ENCODE measurements at places on chromosomes 5 and 9.

GRCh38 chr5:137214446-137215189 lies 284.5 kb downstream of the SPOCK1 start:
- no peak for DNase-seq

DNA sequence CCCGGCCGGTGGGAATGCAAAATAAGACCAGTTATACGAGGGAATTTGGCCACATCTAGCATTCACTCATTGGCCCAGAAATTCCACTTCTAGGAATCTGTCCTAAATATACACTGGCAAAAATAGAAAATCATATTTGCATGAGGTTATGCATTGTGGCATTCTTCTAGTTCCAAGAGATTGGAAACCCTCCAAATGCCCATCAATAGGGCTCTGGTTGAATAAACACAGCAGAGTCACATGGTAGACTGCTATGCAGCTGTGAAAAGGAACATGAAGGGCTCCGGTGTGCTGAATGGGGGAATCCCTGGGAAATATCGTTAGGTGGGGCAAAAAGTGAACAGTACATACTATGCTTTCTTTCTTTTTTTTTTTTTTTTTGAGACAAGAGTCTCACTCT lies 36.8 kb downstream of the PTGES start:
- DNase-seq: no peak

GRCh38 chr9:124009531-124010217 lies 1.9 kb upstream of the LHX2 start:
- no peak for DNase-seq

GRCh38 chr5:143059355-143059754 lies 289.2 kb downstream of the ARHGAP26 start:
- no peak for DNase-seq

GRCh38 chr9:88657893-88658292 lies 122.9 kb downstream of the NXNL2 start:
- DNase-seq: no peak

Data from chondrocyte (in vitro differentiated cells).